ENCODE measurements at places on chromosomes 16 and 17.

- no peak for DNase-seq
Measured at GRCh38 chr17:5580969-5581368, 3.3 kb downstream of the NLRP1 start.

- no peak for DNase-seq
Measured at GRCh38 chr16:67979955-67980678, at the start of gene DPEP3. Gene DPEP3 (minus strand): TSS chr16:67980499. CDS start chr16:67980380, 119 bp downstream.

GRCh38 chr17:71338396-71338795 is 782.4 kb upstream of the SOX9 start:
- DNase-seq = no peak

GRCh38 chr17:52938623-52939230 is 780.2 kb upstream of the CA10 start:
- DNase-seq = no peak

DNA sequence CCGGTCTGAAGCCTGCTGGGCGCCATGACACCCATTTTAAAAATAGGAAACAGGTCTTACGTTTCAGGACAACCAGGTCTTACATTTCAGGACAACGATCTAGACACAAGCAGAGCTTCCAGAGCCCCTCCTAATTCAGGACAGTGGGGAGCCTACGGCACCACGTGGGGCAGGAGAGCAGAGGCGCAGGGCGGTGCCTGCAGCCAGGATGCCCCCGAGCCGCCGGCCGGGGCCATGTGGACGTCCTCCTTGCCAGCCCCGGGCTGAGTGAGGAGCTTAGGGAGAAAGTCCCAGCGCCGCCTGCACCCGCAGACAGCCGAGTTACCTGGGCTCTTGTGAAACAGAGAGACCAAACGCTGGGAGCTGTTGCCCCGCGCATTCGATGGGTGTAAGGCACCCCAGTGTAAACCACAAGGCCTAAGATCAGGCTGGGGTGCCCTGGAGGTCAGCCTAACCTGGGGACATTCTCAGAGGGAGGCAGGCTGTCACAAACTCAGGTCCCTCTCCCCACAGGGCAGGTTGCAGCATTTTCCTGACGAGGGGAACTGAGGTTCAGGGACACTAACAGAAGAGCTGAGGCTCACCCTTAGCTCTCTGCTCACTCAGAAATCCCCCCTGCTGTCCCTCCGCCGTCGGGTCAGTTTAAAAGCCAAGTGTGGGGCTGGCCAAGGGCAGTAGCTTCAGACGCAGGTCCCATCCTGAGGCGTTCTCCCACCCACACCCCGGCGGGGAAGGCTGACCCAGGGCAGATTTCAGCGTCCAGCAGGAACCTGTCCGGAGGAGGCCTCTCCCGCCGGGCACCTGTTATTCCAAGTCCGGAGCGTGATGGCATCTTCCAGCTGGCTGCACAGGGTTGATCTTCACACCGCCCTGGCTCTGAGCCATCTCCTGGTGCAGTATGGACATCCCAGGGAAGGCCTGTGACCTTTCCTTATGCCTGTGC is 1.8 kb upstream of the NOTUM start:
- no peak for DNase-seq

GRCh38 chr16:70766658-70767057 is 34.3 kb downstream of the VAC14 start:
- DNase-seq = no peak

GRCh38 chr16:84255050-84255810 is 15.4 kb upstream of the KCNG4 start:
- no peak for DNase-seq

GRCh38 chr16:87423429-87423828 is 31.3 kb downstream of the MAP1LC3B start:
- no peak for DNase-seq

DNA sequence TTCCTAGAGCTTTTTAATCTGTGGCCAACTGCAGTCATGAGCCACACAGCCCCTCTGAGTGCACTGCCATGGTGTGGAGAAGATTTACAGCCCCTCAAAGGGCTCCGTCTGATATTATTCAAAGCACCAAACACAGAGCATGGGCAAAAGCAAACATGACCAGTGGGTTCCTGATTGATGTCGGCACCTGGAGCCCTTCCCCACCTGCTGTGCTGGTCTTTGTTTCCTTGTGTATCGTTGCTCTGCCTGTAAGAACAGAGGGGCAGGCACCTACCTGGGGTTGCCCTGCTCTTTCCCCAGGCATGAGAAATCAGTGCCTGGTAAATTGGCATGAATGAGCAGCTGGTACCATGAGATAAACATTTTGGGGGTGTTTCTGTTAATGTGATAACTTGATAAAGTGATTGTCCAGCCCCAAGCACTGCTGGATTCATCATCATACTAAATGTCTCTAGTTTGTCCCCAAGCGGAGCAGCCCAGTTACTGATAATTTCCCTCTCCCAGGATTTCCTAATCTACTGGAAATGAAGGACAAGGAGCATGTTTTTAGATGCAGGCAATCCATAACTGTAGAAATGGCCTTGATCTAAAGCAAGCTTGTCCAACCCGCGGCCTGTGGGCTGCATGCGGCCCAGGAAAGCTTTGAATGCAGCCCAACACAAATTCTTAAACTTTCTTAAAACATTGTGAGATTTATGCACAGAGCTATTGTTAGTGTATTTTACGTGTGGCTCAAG is 5.0 kb upstream of the SPIRE2 start:
- no peak for DNase-seq

- no peak for DNase-seq
Measured at GRCh38 chr17:29929006-29929532, 959 bp downstream of the SSH2 start.

- peak; percentile 45 for DNase-seq
Measured at GRCh38 chr17:67359960-67360791, 6.2 kb downstream of the PSMD12 start.

DNA sequence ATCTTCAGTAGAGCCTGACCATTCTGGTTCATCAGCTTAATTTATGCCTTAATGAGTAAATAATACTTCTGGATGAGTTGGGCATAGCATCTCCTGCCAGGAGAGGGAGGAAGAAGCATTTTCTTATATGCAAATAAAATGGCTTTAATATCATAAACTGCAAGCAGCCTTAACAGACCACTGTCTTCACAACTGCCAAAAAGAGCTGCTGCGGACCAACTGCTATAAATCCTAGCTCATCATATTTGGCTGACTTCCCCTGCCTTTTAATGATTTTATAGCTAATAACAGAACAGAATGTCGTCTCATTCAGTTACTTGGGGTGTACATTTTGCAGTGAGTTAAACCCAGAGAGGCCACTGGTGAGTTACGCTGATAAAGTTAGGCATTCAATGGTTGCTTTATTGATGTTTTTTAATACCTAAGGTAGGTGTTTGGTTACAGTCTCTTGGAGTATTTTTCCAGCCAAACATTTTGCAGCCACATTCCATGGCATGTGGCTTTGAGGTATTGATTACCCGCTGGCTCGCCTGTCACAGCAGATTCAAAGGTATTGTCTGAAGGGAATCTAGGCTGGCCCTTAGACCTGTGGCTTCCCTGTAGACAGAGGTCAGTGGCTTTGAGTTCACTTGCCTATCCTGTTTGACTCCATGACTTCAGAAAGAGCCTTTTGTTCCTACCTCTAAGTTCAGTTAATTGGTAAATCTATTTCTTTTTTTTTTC is 16.4 kb downstream of the FAM20A start:
- no peak for DNase-seq

DNA sequence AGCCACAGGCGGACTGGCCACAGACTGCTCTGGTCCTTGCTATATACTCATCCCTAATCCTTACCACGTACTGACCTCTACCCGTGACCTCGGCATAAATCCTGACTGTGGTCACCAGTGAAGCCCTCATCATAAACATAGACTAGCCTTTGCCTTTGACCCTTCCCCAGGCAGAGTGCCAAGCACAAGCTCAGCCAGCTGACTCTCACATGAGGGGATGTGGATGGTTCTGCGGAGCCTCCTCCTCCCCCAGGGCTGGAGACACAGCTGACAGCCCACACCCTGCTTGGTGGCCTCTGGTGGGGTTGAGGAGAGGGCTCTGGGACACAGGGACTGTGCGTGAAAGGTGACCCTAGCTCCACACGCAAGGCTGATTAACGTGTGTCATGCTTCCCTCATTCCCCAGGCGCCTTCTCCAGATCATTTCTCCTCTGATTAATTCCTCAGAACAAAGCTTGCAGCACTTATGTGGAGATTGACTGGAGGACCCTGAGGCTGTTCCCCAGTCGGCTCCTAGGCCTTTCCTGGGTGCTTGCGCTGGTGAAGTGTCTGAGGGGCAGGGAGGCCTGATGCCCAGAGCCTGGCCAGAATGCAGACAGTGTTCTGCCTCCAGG is 241.5 kb upstream of the NLRP1 start:
- no peak for DNase-seq

- DNase-seq = no peak
Measured at GRCh38 chr16:50908468-50908867, 166.6 kb downstream of the CYLD start.

DNA sequence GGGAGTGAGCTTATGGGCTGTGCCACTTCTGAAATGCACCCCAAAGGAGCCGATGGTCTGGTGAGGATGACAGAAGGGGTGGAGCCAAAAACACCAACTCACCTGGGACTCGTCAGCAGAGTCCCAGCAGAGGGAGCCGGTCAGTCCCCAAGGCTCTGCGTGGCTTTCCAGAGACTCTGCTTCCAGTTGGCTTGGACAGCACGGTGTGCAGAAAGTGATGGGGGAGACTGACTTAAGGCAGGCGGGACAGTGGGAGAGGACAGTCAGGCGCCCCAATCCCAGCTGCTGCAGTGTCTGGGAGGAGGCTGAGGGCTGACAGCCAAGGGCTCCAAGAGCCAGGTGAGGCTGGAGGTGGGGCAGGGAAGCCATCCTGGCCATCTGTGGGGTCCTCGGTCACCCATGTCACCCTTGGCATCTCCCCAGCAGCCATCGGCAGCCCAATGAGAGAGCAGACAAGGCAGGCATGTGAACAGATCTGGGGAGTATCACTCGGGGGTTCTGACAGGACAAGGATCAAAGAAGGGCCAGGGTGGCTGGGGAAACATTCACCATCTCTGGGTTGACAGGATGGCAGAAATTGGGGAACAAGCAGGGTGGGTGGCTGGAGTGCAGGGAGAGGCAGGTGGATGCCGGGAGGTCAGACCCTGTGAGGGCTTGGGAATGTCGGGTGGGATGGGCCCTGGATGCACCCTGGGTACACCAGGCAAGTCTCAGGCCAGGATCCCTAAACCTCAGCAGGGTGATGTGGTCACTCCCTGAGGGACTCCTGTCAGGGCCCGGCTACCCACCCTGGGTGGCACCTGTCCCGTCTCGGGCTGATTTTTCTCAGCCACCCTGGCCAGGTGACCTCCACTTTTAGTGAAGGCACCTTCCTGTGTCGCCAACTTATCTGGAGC is 8.9 kb upstream of the KRTAP17-1 start:
- no peak for DNase-seq

DNA sequence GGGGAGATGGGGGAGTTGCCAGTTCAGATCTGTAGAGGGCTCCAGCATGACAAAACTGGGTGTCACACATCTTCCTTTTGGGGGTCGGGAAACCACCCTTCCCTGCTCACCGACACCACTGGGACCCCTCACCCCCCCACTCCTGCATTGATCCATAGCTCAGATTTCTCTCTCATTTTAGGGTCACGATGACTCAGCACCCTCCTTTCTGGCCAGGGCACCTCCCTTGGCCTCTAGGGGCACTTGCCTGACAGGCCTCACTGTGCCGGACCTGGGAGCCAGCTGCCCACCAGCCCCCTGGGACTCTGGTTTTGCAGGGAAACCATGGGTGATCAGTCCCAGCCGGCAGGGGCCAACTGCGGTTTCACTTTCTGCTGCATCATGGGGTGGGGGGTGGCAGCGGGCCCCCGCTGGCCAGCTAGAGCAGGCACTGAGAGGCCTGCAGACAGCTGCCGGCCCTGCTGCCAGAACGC is 239.4 kb downstream of the MRTFB start:
- DNase-seq = no peak

DNA sequence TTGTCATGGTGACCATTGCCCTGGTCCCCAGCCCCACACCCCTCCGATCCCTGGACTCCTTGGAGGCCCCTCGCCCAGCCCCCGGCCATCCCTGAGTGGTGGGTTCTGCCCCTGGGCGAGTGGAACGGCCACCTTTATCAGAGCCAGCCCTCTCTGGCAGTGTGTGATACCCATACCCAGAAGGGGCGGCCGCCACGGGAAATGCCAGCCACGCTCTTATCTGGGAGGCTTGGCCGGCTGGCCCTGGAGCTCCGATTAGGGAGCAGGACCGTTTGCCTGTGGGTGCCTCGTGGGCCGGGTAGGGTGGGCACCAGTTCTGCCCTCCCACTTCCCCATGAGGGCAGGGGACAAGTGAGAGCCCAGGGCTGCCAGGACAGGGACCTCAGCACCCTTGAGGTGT is 58.3 kb upstream of the ZC3H18 start:
- no peak for DNase-seq

DNA sequence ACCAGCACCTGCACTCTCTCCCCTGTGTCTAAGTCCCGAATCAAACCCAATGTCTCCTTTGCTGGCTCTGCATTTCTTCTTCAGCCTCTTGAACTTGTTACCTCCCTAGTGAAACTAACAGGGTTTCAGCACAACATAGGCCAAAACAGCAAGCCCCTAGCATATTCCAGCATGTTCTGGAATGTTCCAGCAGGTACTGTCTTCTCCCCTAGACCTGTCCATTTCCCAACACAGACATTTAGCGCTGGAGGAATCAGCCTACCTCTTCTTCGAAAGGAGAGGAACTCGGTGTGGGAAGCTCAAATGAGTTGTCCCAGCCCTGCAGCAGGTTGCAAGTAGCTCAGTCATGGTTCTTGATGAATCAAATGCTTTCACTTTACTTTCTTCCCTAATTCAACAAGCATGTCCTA is 47.1 kb downstream of the LITAF start:
- DNase-seq = no peak

DNA sequence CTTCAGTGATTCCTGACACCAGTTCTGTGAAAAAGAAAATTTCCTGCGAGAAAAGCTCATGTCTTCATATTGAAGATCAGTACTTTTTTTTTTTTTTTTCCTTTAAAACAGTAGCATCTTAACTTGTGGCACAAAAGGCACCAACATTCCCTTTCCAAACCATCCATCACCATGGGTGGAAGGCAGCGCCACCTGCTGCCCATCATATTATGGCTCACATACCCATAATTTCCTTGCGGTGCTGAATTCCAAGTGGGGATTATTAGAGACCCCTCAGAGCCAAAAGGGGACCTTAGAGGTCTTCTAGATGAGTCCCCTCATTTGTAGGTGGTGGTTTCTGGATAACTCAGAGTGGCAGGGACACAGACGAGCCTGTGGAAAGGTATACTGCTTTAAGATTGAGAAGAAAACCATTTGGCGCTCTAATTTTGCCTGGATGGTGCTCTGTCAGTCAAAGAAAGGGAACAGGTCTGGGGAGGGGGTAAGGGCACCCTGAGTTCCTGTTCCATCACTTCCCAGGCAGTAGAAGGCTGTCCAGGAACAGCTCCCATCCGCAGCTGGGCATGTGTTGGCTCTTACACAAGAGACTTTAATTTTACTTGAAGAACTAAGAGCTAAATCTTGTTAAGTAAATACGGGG is 7.9 kb upstream of the SOST start:
- DNase-seq = peak; percentile 59

GRCh38 chr16:4330277-4330874 is 14.5 kb downstream of the GLIS2 start:
- peak; percentile 76 for DNase-seq

All from stimulated activated CD4-positive, alpha-beta T cell treated with anti-CD3 and anti-CD28 coated beads, Interleukin-4, amount 100 ng/mL, for 24 hours (primary cell).